Skin of body (tissue), 3 donors: ENCODE measurements at places on chromosomes 13 and 19. TPM values are rescaled to one million over a fixed set of nuclear protein-coding genes. Genes with fewer than 3 reads are reported as not detected.

Gene KCNRG
- 4.5 TPM for total RNA-seq

Gene PSG11
- 0.10 TPM for total RNA-seq

Gene MAP1S
- total RNA-seq = 17.6 TPM

Gene FGF22
- 1.4 TPM for total RNA-seq

Gene APC2
- total RNA-seq = 0.59 TPM

Gene FXYD1
- total RNA-seq = 17.4 TPM
